ENCODE measurements at places on chromosomes 2 and 18.
A peak's percentile ranks its signal among the peaks of the same experiment; 100 is the strongest.

GRCh38 chr2:166888180-166888579 is at the start of gene XIRP2:
Gene XIRP2 (plus strand): TSS chr2:166888480. CDS start chr2:166903483, 15,003 bp downstream.
- no peak for DNase-seq

DNA sequence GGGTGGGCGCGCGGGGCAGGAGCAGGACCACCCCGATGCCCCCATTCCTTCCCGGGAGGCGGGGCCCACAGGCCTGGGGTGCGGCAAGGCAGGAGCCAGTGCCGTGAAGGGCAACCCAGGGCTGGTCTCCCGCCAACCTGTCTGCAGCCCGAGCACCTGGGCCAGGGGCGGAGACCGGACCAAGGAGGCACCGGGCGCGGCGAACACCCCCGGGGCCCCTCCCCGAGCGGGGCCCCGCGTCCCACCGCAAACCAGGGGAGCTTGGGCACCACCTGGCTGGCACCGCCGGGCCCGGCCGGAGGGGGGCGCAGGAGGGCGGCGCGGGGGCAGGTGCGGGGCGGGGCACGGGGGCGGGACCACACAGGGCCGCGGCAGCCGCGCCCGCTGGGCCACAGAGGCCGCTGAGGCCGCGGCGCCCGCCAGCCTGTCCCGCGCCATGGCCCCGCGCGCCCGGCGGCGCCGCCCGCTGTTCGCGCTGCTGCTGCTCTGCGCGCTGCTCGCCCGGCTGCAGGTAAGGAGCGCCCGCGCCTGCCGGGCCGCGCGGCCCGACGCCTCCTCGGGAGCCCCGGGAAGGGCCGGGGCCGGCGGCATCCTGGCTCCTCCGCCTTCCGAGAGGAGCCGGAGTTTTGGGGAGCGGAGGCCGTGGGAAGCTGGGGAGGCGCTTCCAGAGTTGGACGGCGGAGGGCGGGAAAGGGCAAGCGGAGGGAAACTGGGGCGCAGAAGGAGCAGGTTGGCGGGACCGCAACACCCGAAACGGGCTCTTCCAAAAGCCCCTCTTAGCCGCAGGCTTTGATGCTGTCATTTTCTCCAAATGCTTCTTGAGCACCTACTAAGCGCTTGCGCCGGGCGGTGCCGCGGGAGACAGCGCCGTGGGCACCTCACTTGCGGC is at the start of gene TNFRSF11A:
Gene TNFRSF11A (plus strand): TSS at position 394 of the 889 bp plus-strand sequence. CDS start 43 bp downstream, at position 437.
- DNase-seq: peak; percentile 63

GRCh38 chr2:85394261-85394681 is 15.9 kb downstream of the CAPG start:
- DNase-seq: no peak

DNA sequence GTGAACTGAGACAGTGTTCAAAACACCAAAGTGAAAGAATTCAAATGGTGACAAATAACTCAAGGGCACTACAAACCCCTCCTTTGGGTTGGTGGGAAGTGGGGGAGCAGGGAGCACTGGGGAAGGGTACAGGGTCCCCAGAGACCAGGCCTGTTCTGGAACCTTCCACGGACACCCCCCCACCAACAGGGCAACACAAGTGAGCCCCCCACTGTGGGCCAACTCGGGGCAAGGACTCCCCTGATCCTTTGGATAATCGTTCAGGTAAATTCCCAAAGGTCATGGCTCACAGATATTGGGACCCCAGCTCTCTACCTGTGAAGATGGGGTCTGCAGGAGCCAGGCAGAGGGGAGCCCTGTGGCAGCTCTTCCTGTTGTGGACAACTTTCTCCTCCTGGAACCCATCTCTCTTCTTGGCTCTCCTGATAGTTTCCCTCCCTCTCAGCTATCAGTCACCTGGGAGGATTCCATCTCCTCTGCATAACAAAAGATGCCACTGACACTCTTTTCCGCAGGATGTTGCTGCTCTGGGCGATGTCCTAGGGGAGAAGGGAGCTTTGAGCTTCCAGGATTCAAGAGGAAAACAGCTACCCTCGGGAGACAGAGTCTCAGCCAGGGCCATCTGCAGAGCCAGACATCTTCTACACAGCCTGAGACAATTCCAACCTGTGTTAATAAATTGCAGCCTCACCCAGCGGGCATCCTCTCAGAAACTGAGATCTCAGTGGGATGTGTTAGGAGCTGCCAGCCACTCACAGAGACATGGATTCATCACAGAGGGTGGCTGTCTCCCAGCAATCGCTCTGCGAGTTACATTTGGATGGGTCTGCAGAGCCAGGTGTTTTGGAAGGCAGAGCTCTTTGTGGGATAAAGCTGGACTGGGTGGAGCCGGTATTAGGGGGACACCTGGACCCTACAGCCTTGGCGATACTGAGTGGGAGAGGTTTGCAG is 35.4 kb downstream of the MBP start:
- DNase-seq: no peak

DNA sequence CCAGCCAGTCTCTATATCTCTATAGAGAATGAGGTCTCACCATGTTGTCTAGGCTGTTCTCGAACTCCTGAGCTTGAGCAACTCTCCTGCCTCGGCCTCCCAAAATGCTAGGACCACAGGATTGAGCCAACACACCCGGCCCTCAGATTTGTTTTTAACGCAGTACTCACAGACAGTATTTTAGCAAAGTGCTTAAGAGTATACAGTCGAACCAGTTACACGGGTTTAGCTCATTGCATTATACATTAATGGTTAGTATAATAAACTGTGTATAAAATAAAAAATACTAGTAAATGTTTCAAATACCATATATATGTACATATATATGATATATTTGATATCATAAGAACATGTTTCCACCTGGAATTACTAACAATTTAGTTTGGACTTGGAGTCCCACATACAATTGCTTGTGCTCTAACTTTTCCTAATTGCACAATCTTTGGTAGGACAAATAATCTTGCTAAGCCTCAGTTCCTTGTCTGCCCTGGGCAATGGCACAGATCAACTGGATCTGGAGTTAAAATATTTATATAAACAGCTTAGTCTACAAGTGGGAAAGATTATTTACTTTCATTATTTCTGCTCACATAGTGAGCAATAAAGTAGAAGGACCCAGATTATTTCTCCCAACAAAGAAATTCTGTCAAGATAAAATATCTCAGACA is 508.9 kb upstream of the LRATD1 start:
- DNase-seq: no peak

GRCh38 chr2:164935118-164936101 is 19.9 kb downstream of the SLC38A11 start:
- DNase-seq: no peak

- no peak for DNase-seq
Observed at GRCh38 chr2:111653103-111653624, 230.8 kb downstream of the ANAPC1 start.

DNA sequence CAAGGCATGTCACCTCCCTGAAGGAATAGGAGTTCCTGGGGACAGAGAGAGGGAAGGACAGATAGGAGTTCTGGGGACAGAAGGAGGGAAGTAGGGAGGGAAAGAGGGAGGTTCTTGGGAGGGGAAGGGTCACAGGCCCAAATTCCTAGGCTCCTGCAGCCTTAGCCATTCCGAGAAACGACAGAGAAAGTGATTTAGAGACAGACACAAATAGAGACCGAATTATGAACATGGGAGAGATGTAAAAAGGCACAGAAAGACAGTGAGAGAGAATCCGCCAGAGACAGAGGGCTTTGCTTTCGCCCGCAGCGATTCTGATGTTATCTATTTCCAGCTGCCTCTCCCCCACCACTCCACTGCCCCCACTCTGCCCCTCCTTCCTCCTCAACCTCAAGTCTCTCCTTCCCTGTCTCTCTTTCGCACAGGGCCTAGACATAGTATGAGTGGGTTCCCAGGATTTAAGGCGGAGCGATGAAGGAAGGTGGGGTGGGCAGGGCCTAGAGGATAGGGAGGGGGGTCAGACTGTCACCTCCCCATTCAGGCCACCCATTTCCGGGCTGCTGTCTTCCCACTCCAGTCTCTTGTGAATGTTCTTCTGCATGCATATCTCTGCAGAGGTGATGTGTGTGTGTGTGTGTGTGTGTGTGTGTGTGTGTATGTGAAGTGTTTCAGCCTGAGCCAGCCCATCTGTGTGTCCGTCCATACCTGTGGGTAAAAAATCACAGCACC is 3.3 kb upstream of the WNT6 start:
- no peak for DNase-seq

- no peak for DNase-seq
Observed at GRCh38 chr18:13285874-13286273, 67.3 kb downstream of the LDLRAD4 start.

- DNase-seq: peak; percentile 22
Observed at GRCh38 chr2:3179208-3179607, 198.4 kb downstream of the EIPR1 start.

DNA sequence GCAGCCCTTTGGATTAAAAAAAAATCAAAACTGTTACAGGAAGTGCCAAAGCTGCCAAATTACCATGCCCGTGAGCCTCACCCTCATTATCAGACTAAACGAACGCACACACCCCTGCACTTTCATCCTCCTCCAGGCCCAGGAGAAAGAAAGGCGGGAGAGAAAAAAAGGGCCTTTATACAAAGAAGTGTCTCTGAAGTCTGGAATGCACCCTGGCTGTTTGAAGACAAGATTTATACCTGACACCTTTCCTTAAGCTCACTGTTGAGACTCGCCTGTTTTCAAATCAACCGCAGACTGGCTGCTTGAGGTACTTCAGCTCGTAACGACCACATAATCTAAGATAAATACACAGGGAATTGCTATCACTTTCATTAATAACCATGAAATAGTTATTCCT is 31.0 kb downstream of the EDAR start:
- no peak for DNase-seq
